NCI-H187 treated with DMSO at 0.1 percent for 48 hours (cell line): ENCODE measurements at places on chromosomes 6 and 20.

DNA sequence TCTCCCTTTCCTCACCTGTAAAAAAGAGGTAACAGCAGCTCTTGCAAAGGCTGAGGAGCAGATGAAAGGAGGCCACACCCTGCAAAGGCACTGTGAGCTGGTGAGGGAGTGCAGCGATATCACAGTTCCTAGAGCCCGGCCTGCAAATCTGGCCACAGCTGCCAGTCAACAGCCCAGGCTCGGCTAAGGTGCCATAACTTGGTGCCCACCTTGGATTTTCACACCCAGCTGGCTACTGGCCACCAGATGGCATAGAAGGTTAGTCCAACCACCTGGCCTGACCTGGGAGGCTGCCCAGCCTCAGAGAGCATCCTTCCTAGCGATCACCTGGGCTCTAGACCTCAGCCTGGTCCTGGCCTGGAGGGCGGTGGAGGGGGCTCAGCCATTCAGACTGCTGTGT, 46.8 kb downstream of the KCNB1 start:
- no peak for DNase-seq

DNA sequence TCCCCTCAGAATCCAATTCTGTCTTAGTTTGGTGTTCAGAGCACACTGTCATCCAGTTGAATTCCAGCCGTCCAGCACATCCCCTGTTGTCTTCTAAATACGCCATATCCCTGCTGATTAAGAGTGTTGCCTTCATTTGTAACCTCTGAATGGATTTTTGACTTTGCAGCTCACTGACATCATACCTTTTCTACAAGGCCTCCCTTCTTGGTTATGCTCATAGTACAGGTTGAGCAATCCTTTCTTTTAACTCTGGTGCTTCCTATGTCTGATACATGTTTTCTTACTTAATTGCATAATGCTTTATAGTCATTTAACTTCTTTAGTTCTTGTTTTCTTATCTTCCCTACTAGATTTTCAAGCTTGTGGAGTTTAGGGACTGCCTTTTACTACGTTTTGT, 36.4 kb downstream of the XRN2 start:
- no peak for DNase-seq

DNA sequence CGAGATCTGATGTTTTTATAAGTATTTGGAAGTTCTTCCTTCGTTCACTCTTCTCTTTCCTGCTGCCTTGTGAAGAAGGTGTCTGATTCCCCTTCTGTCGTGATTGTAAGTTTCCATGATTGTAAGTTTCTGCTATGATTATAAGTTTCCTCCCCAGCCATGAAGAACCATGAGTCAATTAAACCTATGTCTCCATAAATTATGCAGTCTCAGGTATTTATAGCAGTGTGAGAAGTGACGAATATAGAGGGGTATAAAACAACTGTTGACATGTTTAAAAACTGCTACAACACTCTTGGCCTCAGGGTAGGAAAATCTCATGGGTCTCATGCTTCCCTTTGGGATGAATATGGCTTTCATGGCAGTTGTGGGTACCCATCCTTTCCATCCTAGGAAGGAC, 5.8 kb upstream of the WFDC2 start:
- DNase-seq: no peak

DNA sequence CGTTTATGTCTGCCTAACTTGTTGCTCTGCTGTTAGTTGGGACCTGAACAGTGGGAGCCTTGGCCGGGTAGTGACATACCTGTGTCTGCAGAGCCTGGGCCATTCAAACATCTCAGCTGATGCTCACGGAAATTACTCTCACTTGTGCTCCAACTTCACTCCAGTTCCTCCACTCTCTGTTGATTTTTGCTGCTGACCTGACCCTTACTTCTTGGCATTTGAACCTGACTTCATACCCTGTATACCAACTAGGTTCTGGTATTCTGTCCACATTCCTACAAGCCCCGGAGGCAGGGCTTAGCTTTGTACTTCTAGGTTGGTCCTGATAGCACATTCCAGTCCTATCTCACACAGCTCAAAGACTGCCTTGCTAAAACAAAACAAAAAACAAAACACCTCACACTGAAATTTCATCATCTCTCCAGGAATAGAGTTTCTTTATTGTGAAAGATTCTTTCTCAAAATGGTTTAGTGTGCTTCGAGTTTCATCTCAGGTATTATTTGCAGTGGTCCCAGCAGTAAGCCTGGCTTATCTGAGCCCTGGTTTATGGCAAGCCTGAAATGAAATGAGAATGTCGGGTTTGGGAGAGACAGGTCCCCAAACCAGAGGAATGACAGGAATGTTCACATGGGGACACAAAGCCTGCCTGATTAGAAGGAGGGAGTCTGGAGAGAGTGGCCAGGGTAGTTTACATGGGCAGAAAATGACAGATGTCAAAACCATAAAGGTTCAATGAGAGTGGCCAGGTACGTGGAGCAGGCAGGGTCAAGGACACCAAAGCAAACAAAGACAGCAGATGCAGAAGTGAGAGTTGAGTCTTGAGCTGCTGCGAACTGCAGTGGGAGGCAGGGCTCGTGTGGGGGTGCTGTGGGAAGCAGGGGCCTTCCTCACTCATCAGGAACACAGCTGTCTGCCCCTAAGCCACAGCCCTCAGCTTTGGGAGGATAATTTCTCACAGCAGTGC, 174.2 kb upstream of the HDAC2 start:
- no peak for DNase-seq

GRCh38 chr6:15994814-15995459, 133.9 kb upstream of the MYLIP start:
- no peak for DNase-seq

- no peak for DNase-seq
Measured at GRCh38 chr6:43776799-43777776, 7.1 kb downstream of the VEGFA start.

DNA sequence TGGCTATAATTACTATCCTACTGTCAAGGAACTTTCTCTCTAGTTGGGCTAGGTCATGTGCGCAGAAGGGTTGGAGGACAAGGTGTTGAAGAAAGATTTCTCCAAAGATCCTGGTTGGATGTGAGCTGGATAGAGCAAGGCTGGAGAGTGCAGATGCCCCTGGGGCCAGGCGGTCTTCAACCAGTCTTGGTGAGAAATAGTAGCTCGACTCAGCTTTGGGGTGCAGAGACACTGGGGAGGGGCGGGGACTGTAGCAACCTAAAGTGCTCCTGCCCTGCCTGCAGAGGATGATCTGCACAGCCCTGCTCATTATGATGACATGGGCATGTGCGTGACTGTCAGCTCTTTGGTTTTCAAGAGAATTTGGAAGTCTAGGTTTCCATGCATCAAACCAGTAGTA, 35.9 kb downstream of the PHACTR3 start:
- no peak for DNase-seq

- no peak for DNase-seq
Measured at GRCh38 chr20:10610251-10610650, 63.5 kb downstream of the JAG1 start.

- no peak for DNase-seq
Measured at GRCh38 chr6:12331474-12331873, 41.3 kb downstream of the EDN1 start.

- DNase-seq: no peak
Measured at GRCh38 chr6:118537574-118537973, 10.5 kb upstream of the PLN start.

- DNase-seq: no peak
Measured at GRCh38 chr6:81997090-81997926, 244.8 kb upstream of the TENT5A start.

DNA sequence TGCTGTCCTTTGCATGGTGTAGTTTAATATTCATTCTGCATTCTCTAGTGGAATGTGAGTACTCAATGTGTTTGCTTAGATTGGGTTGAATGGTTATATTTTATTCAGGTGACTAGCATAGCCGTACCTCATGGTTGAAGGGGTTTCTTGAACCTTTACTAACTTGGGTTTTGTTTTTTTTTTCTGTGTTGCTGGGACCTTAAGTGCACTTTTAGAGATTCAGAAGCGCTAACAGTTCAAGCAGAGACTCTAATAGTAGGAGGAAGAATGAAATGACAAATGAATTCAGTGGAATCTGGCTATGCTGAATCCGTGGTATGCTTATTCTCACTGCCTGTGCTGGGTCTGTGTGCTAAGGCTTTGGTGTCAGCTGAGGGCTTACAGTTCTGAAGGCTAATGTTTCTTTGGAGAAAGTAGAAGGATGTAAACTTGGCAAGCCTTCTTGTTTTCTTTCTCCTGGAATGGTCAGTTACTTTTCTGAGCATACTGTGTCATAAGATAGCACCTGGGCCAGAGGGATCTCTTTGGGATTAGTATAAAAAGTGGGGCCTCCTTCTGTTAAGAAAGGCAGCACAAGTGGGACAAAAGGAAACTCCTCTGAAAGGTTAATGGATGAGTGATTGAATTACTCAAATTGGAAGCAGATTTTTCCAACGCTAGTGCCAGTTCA, 28.7 kb downstream of the RNF144B start:
- peak; percentile 5 for DNase-seq
